ENCODE measurements at places on chromosomes 1 and 21.

- DNase-seq = no peak
Measured at GRCh38 chr21:42633858-42634257, 19.6 kb upstream of the PDE9A start.

- no peak for DNase-seq
Measured at GRCh38 chr1:184433956-184434502, 47.2 kb downstream of the C1orf21 start.

DNA sequence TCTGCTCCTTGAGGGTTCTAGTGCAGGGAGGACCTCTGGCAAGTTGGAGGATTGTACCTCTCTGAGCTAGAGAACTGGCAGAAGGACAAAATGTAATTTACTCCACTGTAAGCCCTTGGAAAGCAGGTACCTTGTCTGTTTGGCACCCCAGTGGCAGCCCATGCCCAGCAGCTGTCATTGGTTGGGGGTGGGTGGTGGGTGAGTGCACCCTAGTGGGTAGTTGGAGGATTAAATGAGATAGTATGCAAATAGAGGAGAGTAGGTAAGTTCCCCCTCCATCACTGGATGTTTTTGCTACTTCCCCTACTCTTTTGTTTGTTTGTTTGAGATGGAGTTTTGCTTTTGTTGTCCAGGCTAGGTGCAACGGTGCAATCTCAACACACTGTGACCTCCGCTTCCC lies 69.8 kb downstream of the RYR2 start:
- no peak for DNase-seq

DNA sequence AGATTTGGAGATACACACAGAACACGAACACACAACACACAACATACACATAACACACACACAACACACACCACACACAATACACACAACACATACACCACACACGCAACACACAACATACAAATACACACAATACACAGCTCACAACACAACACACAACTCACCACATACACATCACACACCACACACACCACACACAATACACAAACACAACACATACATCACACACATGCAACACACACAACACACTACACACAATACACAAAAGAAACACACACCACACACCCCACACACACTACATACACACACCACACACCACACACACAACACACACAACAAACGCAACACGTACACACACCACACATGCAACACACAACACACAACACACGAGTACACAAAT lies 29.1 kb upstream of the C1orf174 start:
- DNase-seq = no peak

DNA sequence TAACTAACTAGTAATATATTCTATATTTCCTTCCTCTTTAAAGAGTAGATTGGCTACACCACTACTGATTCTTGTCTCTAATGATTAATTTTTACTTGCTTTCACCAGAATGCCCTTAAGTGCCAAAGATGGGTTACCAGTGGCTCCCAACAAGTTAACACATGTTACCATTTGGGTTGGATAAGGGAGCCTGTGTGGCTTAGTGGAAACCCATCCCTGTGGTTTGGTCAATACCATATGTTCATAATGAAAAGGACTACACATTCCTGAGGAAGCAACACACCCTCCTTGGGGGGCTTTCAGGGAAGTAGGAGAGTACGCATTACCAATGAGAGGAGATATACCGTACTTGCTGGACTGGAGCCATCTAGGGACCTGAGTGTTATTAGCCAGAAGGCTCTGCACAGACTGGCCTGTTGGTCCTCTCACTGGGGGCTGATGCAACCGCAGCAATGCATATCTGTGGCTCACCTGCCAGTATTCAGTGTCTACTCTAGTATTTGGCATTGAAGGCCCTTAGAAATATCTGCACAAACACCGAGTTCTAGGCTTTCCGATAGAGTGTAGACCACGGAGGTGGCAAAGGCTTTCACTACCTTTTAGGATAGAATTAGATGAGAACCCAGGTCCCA lies 29.3 kb upstream of the PLXNA2 start:
- DNase-seq = no peak

Data from type B pancreatic cell (in vitro differentiated cells).